Esophagus muscularis mucosa (tissue), 4 donors: ENCODE measurements at places on chromosomes 2 and 18. TPM values are rescaled to one million over a fixed set of nuclear protein-coding genes. Genes with fewer than 3 reads are reported as not detected.
A peak's percentile ranks its signal among the peaks of the same experiment; 100 is the strongest.

Gene SMCHD1
- total RNA-seq: 47.9 TPM

- H3K27ac ChIP-seq: no peak overlapping the region
- peaks cover 12% of the 10 kb centered on the region for H3K4me1 ChIP-seq
- no peaks in the 10 kb centered on the region for H3K27me3 ChIP-seq
- H3K36me3 ChIP-seq: no peaks in the 10 kb centered on the region
Observed at GRCh38 chr2:106882673-106883072, 3.3 kb downstream of the ST6GAL2 start.

Gene KCNF1
- 51.7 TPM for total RNA-seq

DNA sequence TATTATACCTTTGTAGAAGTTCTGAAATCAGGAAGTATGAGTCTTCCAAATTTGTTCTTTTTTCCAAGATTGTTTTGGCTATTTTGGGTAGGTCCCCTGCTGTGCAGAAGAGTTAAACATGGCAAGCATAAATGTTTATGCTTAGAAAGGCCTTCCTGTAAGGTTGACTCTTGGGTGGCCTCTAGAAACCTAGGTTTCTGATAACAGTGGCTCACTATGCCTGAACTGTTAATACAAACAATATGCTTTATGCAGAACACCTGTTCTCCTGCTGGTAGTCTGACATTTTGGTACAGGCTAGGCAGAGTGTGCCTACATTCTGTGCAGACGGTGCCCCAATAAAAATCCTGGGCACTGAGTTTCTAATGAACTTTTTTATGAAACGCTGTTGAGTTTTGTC is 10.1 kb downstream of the PTPN18 start:
- no peaks in the 10 kb centered on the region for H3K27me3 ChIP-seq
- no peak overlapping the region for H3K27ac ChIP-seq
- peaks cover 7% of the 10 kb centered on the region for H3K36me3 ChIP-seq
- H3K4me3 ChIP-seq: no peak overlapping the region
- peaks cover 4% of the 10 kb centered on the region for H3K4me1 ChIP-seq
- no peak for DNase-seq

DNA sequence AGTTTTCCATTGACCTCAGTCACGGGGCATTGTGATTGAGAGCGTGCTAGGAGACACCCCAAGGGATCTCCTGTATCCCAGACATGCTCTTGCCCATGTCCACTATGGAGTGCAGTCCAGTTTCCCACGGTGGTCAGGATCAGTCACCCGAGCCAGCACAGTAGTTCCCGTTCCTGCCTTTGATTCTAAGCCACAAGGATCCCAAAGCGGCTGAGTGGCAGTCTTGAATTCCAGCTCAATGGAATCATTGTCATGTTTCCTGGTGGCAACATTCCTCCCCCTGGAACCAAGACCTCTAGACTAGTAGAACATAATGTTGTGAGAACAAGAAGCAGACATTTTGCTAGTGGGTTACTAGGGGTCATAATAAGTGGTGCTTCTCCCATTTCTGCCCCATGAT is 154.3 kb downstream of the SEPTIN10 start:
- no peak overlapping the region for H3K4me3 ChIP-seq
- H3K36me3 ChIP-seq: no peaks in the 10 kb centered on the region

Gene CTLA4
- not detected for total RNA-seq

DNA sequence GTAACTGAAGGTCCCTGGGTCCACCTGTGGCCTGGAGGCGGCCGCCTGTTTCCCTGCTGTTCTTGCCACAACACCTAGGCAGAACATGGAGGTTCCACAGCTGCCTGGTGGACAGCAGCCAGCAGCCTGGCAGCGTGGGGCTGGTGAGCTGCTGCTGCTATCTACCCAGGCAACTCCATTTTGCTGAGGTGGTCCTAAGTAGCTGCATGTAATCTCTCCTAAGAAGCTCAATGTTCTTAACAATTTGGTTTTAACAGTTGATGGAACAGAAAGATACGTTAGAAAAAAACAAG is 66.7 kb downstream of the NDUFA10 start:
- peak overlapping the region; percentile 62 for H3K27ac ChIP-seq
- H3K36me3 ChIP-seq: peaks cover 29% of the 10 kb centered on the region
- no peaks in the 10 kb centered on the region for H3K27me3 ChIP-seq
- no peak for DNase-seq

DNA sequence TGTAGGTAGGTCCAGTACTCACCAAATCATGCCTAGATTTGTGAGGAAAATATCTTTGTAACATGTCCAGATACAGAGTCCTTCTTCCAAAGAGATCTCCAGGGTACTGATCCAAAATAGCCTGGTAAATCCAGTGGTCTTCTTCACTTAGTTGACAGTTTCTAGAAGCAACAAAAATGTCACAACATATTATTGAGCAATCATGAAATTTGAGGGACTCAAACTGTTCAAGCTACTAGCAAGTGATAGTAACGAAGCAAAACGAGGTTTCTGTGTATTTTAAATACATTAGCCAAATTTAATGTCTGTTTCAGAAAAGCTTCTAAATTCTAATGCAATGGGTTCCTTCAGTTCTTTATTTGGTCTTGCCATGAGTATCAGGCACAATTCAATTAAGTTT is 142.8 kb downstream of the CCDC148 start:
- no peak overlapping the region for H3K27ac ChIP-seq
- no peak overlapping the region for H3K4me3 ChIP-seq
- DNase-seq: no peak
- no peaks in the 10 kb centered on the region for H3K27me3 ChIP-seq
- H3K36me3 ChIP-seq: no peaks in the 10 kb centered on the region

- DNase-seq: no peak
- no peak overlapping the region for H3K27ac ChIP-seq
- peaks cover 5% of the 10 kb centered on the region for H3K4me1 ChIP-seq
- no peaks in the 10 kb centered on the region for H3K36me3 ChIP-seq
- no peaks in the 10 kb centered on the region for H3K27me3 ChIP-seq
- H3K4me3 ChIP-seq: no peak overlapping the region
Observed at GRCh38 chr2:21451403-21451802, 327.6 kb downstream of the TDRD15 start.

Gene BBS5
- total RNA-seq: 6.6 TPM

DNA sequence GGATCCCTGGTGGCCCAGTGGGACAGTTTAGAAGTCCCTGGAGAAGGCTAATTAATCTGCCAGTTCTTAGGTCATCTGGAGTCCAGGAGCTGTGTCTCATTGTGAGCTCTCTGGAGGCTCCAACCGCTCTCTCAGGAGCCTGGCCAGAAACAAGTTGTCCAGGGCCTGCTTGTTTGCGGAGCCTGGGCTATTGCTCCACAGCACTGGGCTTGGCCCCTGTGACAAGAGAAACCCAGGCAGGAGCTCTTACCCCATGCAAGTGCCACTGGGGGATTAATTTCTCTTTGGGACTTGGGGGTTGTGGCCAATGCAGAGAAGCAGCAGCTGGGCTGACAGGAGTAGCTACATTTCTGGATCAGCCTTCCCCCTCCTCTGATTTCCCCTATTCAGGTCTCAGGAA is 24.5 kb upstream of the TNP1 start:
- H3K4me3 ChIP-seq: no peak overlapping the region
- DNase-seq: no peak
- H3K27ac ChIP-seq: no peak overlapping the region
- H3K4me1 ChIP-seq: peaks cover 8% of the 10 kb centered on the region
- no peaks in the 10 kb centered on the region for H3K27me3 ChIP-seq

Gene AQP4
- total RNA-seq: 0.40 TPM

DNA sequence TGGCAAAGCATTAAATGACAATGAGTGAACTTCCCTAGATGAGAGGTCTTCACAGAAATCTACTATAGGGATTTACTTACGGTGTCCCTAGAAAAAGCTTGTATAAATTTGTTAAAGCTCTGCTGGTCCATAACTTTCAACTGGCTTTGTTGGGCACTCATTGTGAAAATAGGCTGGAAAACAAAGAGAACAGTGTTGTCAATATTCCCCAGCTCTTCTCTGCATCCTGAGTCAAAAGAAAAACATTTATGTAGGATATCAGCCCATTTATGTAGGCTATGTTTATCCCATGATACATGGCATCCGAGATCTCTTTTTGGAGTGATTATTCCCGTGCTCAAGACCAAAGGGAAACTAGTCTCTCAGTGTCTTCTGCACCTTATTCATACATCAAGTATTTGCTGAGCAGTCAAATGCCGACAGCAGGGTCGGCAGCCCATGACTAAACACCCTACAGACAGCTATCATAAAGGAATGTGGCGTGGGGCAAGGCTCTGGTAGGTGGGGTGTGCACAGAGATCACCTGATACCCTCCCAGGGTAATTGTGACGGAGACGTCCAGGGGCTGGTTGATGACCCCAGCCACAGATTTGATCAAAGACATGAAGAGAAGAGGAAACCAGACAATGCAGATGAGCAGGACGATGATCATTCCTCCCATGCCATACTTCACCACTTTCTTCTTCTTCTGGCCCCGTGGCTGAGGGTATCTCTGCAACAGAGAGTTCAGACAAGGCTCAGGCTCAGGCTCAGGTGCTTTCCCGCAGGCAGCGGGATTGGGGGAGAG is 155.9 kb downstream of the NAPG start:
- H3K4me3 ChIP-seq: no peak overlapping the region
- DNase-seq: peak; percentile 68
- no peak overlapping the region for H3K27ac ChIP-seq
- no peaks in the 10 kb centered on the region for H3K36me3 ChIP-seq
- no peaks in the 10 kb centered on the region for H3K4me1 ChIP-seq

GRCh38 chr2:239831861-239832489 is 193.2 kb downstream of the NDUFA10 start:
- H3K4me3 ChIP-seq: no peak overlapping the region
- H3K4me1 ChIP-seq: peaks cover 41% of the 10 kb centered on the region
- H3K27ac ChIP-seq: no peak overlapping the region
- no peaks in the 10 kb centered on the region for H3K36me3 ChIP-seq
- DNase-seq: peak; percentile 74

- no peak overlapping the region for H3K27ac ChIP-seq
- H3K4me1 ChIP-seq: no peaks in the 10 kb centered on the region
- H3K27me3 ChIP-seq: peaks cover under 1% of the 10 kb centered on the region
- H3K4me3 ChIP-seq: no peak overlapping the region
- DNase-seq: no peak
Observed at GRCh38 chr2:170500104-170500503, 215.0 kb upstream of the SP5 start.

Gene LHCGR
- 4.6 TPM for total RNA-seq

Gene MC2R
- total RNA-seq: not detected

Gene CHRNA1
- not detected for total RNA-seq

GRCh38 chr18:62939433-62939832 is 224.1 kb downstream of the PHLPP1 start:
- no peaks in the 10 kb centered on the region for H3K36me3 ChIP-seq
- H3K4me1 ChIP-seq: peaks cover 43% of the 10 kb centered on the region
- no peaks in the 10 kb centered on the region for H3K27me3 ChIP-seq
- peak overlapping the region; percentile 10 for H3K4me3 ChIP-seq

Gene KCNG2
- total RNA-seq: not detected

Gene ZNF142
- total RNA-seq: 17.4 TPM

- no peaks in the 10 kb centered on the region for H3K36me3 ChIP-seq
- DNase-seq: no peak
- no peaks in the 10 kb centered on the region for H3K4me1 ChIP-seq
- no peaks in the 10 kb centered on the region for H3K27me3 ChIP-seq
Observed at GRCh38 chr2:175049661-175050060, 44.5 kb upstream of the CHN1 start.

DNA sequence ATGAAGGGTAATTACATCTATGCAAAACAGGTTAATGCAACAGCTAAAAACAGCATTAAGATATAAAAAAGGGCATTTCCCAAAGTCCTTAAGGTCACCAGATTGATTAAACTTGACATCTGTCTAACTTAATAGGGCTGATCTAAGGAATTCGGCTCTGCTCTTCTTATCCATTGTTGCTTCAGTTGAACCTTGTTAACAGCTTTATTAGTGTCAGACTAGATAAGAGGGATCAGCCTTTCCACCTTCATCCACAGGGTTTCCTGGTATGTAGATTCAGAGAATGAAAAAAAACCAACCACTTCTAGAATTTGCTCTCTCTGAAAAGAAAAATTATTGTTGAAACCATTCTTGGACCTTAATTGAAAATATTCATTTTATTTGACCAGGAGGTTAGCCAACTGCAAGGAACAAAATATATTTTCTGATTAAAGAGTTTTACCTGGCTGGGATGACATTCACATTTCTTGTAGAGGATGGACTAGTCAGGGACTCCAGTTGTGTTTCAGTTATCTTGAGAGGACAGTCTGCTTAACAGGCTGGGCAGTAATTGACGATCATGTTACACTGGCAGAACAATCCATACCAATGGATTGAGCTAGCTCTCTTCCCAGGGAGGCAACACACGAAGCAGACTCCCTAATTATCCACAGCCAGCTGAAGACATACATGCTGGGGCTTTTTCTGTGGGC is 357.4 kb upstream of the ACVR2A start:
- no peaks in the 10 kb centered on the region for H3K27me3 ChIP-seq
- peaks cover 9% of the 10 kb centered on the region for H3K4me1 ChIP-seq

DNA sequence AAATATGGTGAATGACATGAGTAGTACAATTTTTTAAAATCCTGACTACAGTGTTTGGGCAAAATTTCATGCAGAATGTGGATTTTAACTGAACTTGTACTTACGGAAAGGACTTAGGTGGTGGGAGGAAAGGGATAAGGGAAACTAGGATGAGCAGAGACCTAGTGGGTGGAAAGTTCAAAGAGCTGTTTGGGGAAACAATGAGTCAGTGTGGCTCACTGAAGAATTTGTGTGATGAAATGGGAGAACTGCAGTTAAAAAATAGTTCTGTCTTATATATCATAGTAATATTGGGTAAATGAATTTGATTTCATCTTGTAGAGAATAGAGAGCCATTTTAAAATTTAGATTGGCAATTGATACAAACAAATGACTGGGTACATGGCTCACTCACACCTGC is 220.1 kb upstream of the CTAGE1 start:
- no peak overlapping the region for H3K27ac ChIP-seq
- H3K36me3 ChIP-seq: no peaks in the 10 kb centered on the region

- no peaks in the 10 kb centered on the region for H3K4me1 ChIP-seq
- H3K27me3 ChIP-seq: no peaks in the 10 kb centered on the region
- no peak overlapping the region for H3K4me3 ChIP-seq
- H3K27ac ChIP-seq: no peak overlapping the region
Observed at GRCh38 chr2:67499989-67500388, 102.9 kb downstream of the ETAA1 start.

Gene TRIM43
- not detected for total RNA-seq

DNA sequence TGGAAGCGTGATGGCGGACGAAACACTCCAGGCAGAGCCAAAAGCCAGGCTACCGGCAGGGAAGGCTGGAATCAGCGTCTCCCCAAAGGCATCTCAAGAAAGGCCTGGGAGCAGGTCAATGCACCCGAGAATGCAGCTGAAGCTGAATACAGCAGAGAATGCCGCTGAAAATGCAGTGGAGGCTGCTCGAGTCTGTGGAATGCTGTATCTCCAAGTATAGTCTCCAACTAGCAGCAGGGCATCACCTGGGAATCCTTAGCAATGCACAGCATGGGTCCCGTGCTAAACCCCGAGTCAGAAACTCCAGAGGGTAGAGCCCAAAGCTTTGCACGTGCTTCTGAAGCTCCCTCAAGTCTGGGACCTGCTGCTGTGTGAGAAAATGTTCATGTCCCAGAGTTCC is 191.1 kb upstream of the ALKAL2 start:
- H3K36me3 ChIP-seq: no peaks in the 10 kb centered on the region
- DNase-seq: no peak
- H3K4me1 ChIP-seq: peaks cover 9% of the 10 kb centered on the region
- no peaks in the 10 kb centered on the region for H3K27me3 ChIP-seq

Gene COX7A2L
- total RNA-seq: 122 TPM

Gene USP40
- total RNA-seq: 12.3 TPM

Gene SMYD1
- 14.6 TPM for total RNA-seq

GRCh38 chr2:144201126-144201525 is 318.8 kb downstream of the ZEB2 start:
- no peak for DNase-seq
- no peaks in the 10 kb centered on the region for H3K27me3 ChIP-seq
- no peak overlapping the region for H3K4me3 ChIP-seq
- no peak overlapping the region for H3K27ac ChIP-seq
- no peaks in the 10 kb centered on the region for H3K4me1 ChIP-seq
- H3K36me3 ChIP-seq: no peaks in the 10 kb centered on the region

- no peak overlapping the region for H3K4me3 ChIP-seq
- no peak overlapping the region for H3K27ac ChIP-seq
- H3K36me3 ChIP-seq: no peaks in the 10 kb centered on the region
Observed at GRCh38 chr18:6943143-6943542, 174.5 kb downstream of the LAMA1 start.
